ENCODE measurements at places on chromosomes 12 and 14.

GRCh38 chr14:103870891-103871595 lies 23.7 kb upstream of the PPP1R13B start:
- DNase-seq, result no peak

GRCh38 chr12:56998981-56999380 lies 7.4 kb downstream of the ZBTB39 start:
- DNase-seq, result no peak

- DNase-seq, result no peak
Observed at GRCh38 chr14:58243790-58244555, 670 bp upstream of the PSMA3 start.

DNA sequence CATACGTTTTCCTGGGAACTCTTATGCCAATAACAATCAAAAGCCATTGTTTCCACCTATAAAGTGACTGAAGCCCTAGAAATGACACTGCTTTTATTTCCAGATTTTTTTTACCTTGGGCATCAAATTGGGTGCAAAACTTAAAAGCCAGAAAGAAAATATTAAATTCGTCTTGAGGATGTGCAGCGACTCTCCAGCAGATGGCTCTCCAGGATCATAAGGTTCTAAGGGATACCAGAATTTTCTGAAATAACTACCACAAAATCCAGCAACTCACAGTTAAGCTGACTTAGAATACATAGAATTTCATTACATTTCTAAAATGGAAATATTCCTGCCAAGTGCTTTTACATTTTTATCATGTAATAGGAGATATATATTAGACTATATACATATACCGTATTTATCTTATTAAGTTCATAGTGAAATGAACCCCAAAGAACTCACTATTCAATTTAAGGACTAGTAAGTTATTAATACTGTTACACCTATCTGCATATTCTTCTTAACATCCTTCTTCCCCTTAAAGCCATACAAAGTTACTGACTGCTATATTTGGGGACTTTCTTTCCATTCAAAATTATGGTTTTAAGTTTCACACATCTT lies 44.0 kb downstream of the ARMH4 start:
- no peak for DNase-seq

- no peak for DNase-seq
Observed at GRCh38 chr12:107340898-107341297, 247.5 kb upstream of the CRY1 start.

GRCh38 chr12:68067762-68068376 lies 78.6 kb downstream of the IFNG-AS1 start:
- no peak for DNase-seq

DNA sequence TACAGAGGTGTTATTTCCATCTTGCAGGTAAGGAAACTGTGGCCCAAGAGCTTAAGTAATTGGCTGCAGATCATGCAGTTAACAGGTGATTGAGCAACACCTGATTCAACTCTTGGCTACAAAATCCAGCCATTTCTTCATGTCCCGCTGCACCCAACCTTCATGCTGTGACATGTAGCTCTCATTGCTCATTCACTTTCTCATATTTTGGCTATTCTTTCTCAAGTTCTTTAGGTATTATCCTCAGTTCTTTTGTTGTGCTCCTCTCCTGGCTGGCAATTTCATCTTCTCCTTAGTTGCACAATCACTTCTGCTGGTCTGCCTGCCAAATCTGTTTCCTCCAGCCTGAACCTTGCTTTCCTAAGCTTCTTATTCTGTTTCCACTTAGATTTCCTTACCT lies 300.8 kb downstream of the SSPN start:
- no peak for DNase-seq

DNA sequence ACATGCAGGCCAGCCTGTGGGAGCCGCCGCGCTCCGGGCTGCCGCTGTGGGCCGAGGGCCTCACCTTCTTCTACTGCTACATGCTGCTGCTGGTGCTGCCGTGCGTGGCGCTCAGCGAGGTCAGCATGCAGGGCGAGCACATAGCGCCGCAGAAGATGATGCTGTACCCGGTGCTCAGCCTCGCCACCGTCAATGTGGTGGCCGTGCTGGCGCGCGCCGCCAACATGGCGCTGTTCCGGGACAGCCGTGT lies 2.9 kb downstream of the TMEM121 start:
- DNase-seq, result no peak

- no peak for DNase-seq
Observed at GRCh38 chr12:54701940-54702592, 53.9 kb upstream of the DCD start.

DNA sequence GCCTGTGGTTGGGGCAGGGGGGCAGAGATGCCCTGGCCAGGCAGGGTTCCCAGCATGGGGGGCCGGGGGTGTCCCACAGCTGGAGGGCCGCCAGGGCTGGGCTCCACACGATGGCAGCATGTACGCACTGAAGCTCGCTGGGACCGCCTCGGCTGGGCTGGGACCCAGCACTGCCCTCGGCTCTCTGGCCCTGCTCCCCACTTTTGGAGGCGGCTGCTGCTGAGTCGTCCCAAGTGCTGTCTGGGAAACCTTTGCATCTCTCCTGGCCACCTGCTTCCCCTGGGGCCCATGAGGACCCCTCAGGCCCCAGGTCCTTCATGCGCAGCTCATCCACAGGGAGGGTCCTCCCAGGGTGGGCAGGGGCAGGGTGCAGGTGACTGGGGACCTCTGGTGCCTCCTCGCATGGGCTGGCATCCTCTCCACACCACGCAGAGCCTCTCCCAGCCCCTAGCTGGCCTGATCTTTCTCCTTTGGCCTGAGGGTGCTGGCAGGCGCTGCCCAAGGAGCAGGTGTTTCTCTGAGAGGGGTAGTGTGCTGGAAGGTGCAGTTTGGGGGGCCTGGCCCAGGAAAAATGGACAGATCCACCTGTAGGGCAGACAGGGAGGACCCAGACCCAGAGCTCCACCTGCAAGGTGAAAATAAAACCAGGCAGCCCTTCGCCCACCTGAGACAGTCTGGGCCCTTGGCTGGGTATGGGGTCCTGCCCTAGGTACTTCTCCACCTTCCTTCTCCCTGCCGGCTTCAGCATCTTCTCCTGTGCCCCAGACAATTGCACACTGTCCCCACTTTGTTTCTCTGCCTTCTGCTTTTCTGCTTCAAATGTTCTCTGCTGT lies 46.9 kb downstream of the DLK1 start:
- DNase-seq, result no peak

- no peak for DNase-seq
Observed at GRCh38 chr14:91420686-91421085, 3.1 kb upstream of the CCDC88C start.

- no peak for DNase-seq
Observed at GRCh38 chr12:93419388-93420034, 22.2 kb downstream of the UBE2N start.

- DNase-seq, result no peak
Observed at GRCh38 chr14:103770902-103771301, 55.3 kb downstream of the ZFYVE21 start.

GRCh38 chr12:117502633-117503032 lies 141.2 kb upstream of the NOS1 start:
- no peak for DNase-seq

- DNase-seq, result no peak
Observed at GRCh38 chr14:70708717-70709570, 67.2 kb downstream of the TTC9 start.

GRCh38 chr12:43196268-43196907 lies 355.6 kb downstream of the ADAMTS20 start:
- DNase-seq, result no peak

- no peak for DNase-seq
Observed at GRCh38 chr12:44503329-44503728, 372.8 kb downstream of the NELL2 start.

DNA sequence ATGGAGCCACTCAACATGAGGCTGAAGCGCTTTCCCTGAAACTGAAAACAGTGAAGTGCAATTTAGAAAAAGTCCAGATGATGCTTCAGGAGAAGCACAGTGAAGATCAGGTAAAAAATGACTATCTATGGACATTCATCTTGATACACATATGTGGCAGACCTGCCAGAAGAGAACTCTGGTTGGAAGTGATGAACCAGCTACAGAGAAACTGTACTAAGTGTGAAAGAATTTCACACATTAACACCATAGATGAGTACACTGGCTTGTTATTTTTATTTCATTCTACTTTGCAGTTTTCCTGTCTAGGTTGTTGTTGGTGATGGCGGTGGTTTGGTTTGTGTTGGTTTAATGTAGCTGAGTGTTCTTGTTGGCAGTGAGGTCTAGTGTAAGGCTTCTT lies 174.7 kb downstream of the ESR2 start:
- DNase-seq, result no peak

- no peak for DNase-seq
Observed at GRCh38 chr14:51650716-51651387, 858 bp upstream of the FRMD6 start.

- DNase-seq, result no peak
Observed at GRCh38 chr12:107275530-107275929, 182.2 kb upstream of the CRY1 start.

GRCh38 chr12:129854591-129854990 lies 49.2 kb downstream of the TMEM132D start:
- DNase-seq, result no peak

DNA sequence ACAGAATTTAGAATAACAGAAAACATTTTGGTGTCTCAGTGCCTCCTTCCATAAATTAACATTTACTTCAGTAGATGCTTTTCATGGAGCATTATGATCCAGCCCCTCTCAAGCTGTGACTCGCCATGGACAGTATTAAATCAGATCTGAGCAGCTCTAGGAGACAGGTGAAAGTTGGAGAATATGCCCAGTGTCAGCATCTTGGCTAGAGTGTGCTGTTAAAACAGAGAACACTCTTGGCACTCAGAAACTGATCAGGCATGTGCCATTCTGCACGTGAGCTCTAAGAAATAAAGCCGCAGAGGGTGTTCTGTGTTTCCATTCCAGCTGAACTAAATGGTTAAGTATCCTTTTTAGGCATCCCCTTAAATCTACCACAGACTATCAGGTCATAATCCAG lies 68.0 kb downstream of the DIP2B start:
- DNase-seq, result no peak

DNA sequence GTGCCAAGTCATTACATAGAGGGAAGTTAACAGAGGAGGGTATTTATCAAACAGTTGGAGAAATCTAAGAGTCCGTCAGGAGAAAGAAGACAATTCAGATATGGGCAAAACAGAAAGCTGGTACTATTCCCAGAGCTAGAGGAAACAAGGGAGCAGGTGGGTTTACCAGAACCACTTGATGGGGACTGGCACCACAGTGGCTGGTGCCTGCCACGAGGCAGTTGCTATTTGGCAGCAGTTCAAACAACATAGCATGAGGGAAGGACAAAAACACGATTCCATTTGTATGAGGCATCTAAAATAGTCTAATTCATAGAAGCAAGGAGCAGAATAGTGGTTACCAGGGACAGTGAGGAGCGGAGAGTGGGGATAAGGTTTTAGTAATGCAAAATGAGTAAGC lies 24.6 kb upstream of the KLRD1 start:
- DNase-seq, result no peak

- DNase-seq, result no peak
Observed at GRCh38 chr12:88921434-88921833, 341.2 kb upstream of the KITLG start.

All from esophagus squamous epithelium (tissue), 5 donors.